ENCODE measurements at places on chromosomes 16 and 17.
A peak's percentile ranks its signal among the peaks of the same experiment; 100 is the strongest.

GRCh38 chr17:7114875-7115614 is 423 bp upstream of the ASGR2 start:
- no peak for DNase-seq

GRCh38 chr16:1461146-1461545 is 13.7 kb downstream of the CLCN7 start:
- DNase-seq = no peak

- DNase-seq = no peak
These were observed 61.3 kb downstream of the HLF start for GRCh38 chr17:55326030-55326429.

- no peak for DNase-seq
These were observed 49.6 kb upstream of the LRRC37A3 start for GRCh38 chr17:64968652-64969501.

- DNase-seq = no peak
These were observed 2139.4 kb downstream of the TP53TG3F start for GRCh38 chr16:35598696-35599332.

DNA sequence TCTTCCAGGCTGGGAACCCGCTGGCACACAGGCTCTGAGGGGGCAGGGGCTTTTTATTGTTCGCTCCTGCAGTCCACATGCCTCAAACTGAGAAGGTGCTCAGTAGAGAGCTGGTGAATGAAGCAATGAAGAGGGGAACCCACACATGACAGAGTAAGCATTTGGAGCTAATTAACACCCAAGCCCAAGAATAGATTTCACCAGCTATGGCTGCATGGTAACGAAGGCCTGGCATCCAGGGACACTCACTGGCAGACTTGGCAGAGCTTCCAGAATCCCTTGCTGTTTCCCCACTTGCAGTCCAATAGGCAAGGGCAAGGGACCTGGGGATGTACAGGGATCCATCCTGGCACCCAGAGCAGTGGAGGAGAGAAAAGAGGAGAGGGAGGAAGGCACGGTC is 12.2 kb downstream of the FLOT2 start:
- no peak for DNase-seq

DNA sequence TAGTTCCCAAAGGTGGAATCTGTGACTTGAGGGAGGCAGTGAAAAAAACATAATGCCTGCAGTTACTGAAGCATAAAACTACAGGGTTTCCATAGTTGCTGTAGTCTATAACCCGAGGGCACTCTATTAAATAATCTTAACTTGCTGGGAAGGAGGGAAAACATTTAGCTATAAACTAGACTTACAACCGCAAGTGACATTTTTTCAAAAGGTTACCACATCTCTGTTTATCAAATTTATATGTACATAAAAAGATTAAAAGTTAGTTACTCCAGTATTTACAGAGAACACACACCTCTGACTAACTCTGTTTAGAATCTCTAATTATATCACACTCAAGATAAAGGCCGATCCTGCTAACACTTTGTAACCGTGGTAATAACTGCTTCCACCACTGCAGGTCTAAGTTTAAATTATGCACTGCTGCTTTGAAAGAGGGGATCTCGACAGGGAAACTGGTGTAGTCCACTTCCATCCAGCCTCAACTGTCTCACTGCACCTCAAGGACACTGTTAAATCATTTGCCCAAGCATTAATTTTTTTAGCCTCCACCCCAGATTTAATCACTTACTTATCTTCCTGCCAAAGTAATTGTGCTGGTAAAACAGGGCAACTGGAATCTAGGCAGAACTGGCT is 14.6 kb downstream of the KCNJ16 start:
- no peak for DNase-seq

DNA sequence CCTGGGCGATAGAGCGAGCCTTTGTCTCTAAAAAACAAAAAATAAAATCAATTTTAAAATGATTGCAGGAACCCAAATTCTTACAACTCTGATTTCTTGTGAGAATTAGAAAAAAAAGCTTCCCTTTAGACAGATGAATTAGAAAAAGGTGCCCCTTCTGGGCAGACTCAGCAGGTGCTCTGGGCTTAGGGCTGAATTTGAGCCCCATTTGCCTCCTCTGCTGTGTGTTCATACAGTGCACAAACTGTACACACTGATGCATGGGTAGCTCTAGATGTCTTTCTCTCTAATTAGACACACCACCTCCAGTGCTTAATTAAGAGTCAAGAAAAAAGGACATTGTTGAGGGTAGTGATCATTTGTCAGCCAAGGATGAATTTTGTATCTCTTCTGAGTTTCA is 38.5 kb upstream of the NOL11 start:
- DNase-seq = no peak

- DNase-seq = peak; percentile 75
These were observed 48.9 kb downstream of the SLFN5 start for GRCh38 chr17:35291802-35292201.

DNA sequence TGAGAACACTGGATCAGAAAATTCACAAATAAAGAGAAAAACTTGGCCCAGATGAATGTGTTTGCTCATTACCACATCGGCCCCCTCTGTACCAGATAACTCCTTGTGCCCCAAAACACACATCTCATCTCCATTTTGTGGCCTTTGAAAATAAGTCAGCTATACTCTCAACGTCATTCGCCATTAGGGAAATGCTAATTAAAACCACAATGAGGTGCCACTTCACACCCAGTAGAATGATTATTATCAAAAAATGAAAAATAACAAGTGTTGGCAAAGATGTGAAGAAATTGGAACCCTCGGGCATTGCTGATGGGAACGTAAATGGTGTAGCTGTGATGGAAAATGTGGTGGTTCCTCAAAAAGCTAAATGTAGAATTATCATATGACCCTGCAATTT is 34.6 kb upstream of the AKTIP start:
- no peak for DNase-seq

DNA sequence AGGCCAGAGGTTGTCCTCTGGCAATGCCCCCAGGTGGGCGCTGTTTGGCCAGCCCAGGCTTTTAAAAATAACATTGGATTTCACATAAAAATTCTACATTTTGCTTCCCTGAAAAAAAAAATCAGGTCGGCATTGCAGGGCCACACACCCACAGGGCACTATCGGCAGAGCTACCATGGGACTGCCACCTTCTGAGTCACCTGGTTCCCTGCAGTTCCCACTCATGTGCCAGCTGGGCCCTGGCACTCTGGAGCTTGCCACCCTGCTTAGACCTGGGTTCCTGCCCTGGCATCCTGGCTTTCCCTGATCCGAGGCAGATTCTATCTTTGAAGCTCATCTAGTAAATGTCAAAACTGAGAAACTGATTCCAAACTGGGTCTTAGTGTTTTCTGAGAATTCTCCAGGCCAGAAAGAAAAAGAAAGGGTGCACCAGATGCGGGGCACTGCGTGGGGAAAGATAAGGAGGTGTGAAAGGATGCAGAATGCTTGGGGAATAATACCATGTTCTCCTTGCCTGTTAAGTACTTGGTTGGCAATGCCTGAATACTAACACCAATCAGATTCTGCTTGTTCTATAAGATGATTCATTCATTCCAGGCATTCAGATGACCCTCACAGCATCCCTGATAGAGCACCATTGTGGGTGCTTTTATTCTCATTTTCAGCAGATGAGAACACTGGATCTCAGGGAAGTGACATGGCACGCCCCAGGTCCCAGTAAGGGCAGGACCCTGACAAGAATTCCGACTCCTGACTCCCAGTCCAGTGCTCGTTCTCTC is 51.8 kb downstream of the RAI1 start:
- DNase-seq = no peak

DNA sequence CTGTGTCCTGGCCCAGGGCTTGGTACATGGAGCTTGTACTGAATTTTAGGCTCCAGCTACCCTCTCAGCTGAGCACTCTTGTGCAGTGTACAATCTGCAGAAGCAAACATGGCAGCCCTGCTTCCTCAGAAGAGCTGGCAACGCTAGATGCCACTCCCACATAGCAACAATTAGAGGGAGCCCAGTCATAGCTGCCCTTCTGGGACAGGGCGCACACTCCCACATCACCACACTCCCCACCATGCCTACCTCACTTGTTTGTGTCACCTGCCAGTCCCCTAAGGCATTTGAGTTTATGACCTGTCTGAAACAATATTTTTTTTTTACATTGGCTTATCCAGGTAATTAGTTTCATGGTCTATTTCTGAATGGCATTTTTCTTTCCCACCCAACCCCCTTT is 72.3 kb downstream of the C17orf67 start:
- no peak for DNase-seq

DNA sequence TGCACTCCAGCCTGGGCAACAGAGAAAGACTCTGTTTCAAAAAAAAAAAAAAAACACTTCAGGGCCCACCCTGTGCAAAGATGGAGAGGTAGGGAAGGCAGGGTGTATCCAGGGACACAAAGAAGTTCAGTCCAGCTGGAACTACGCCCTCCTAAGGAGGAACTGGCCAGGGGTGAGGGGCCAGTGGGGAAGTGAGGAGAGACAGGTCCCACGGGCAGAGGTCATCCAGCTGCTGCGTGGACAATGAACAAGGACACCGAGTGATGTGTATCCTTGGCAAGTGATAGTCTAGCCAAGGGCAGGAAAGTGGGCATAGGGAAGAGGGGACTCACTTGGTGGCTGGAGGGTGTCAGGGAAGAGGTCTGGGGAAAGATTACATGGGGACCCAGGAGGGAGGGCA is 9.4 kb upstream of the RIPOR1 start:
- DNase-seq = no peak

DNA sequence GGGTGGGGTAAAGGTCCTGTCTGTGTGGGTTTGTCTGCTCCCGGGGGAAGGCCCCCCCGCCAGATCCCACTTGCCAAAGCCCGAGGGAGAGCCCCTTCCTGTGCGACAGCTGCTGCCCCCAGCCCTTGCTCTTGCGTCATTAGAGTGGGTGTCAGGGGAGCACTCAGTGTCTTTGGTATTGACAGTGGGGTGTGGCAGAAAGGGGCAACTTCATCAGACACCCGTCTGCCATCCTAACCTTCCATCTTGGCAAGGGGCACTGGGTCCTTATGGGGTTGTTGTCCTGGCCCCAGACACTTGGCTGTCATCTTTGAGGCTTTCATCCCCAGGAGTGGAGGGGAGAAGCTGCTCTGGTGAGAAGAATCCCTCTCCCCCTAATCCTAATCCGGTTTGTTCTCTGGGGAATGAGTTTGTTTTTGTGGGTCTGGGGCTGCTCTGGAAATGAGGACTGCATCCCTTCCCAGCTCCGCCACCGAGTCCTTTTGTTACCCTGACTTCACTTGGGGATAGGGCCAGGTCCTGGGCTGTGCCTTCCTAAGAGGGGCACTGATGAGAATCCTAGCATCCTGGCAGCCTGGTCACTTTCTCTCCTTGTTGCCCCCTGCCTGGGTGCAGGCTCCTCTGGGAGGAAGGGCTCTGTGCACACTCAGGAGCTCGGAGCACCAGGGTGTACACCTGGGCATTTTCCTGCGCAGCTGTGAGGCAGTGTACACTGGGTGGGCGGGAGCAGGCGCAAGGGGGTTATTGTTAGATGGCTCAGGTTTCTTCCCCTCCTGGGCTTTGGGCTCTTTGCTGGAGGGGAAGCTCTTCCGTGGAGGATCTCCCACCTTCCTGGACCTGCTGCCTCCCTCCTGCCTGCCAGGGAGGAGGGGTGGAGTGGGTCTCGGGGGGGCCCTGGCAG is 21.1 kb downstream of the GJD3 start:
- no peak for DNase-seq

DNA sequence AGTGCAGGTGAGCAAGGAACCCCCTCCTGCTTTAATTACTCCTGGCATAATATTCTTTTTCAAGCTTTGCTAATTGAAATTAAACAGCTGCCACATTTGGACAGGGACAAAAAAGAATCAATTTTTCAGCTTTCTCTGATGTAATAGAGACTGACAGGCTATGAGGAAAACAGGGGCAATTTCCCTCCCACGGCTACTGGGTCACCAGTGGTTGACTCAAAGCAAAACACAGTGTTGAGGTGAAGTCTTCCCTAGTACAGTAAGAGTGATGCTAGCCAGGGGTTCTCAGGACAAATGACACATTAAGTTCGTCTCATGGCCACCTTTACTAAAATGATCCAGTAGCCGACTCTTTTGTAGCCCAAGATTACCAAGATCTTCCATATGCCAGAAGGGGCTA is 38.6 kb upstream of the PMFBP1 start:
- no peak for DNase-seq

DNA sequence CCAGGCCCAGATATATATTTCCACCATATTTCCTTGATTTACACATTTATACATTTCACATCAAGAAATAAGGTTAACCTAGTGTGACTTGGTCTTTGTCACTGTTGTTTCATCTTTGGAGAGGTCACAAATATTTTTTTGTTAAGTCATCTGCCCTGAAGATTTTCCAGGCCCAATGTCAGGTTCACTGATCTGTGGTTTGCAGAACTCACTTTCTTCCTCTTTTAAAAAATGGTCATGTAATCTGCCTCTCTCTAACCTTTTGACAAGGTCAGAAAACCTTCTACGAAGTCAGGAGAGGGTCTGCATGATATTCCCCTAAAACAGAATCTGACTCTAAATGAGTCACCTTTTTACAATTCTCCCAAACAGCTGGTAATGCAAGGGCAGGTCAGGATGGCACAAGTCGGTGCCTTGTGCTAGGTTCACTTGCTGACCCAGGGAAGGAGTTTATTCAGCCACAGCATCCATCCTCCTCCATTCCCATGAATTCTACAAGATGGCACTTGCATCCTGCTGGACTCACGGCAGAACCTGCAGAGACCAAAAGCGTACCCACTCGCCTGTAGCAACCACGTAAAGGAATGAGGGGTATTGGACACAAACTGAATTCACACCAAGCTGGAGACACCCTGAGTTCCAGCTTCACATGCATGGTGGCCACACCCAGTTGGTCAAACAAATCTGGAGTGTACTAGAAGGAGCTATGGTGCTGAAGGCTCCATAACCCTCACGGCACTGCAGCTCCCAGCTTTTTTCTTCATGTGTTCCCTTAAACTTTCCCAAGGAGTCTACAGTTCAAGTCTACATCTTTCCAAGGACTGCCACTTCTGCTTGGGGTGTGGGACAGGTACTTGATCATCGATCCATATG is 1.6 kb upstream of the KIAA0513 start:
- DNase-seq = no peak

DNA sequence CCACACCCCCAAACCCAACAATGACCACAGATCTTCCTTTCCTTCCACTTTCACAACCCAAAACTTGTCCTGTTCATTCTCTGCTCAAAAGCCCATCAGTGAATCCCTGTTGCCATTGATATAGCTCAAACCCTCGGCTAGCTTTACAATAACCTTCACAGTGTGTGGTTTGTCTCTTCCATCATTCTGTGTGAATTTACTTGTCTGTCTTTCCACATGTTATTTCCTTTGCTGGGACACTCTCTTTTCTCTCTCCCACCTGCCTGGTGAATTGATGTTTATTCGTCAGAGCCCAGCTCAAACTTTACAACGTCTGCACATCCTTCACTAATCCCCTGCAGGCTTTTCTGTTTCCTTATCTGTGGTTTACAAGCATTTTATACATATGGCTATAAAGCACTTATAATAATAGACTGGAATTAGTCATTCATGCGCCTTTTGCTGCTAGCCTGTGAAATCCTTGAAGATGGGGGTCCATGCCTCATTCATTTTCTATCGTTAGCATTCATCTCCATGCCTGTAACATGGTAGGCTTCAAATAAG is 114.4 kb downstream of the CDH13 start:
- no peak for DNase-seq

GRCh38 chr17:72466199-72466598 is 345.4 kb downstream of the SOX9 start:
- no peak for DNase-seq

GRCh38 chr17:80132906-80133625 is 13.9 kb downstream of the EIF4A3 start:
- no peak for DNase-seq

GRCh38 chr17:64707050-64707591 is 45.0 kb upstream of the SMURF2 start:
- DNase-seq = peak; percentile 21
